Right ventricle myocardium superior (tissue), 1 donor: ENCODE measurements at places on chromosomes 5 and 9. TPM values are rescaled to one million over a fixed set of nuclear protein-coding genes. Genes with fewer than 3 reads are reported as not detected.

- no peak for DNase-seq
These were observed 79.7 kb downstream of the MED27 start for GRCh38 chr9:131999692-132000551.

GRCh38 chr5:1485579-1486118 lies 38.1 kb downstream of the LPCAT1 start:
- no peak for DNase-seq

The RANBP3L gene
- 0.38 TPM for total RNA-seq

GRCh38 chr9:37163299-37163698 lies 42.9 kb downstream of the ZCCHC7 start:
- DNase-seq: no peak

GRCh38 chr5:95392593-95393182 lies 1.5 kb downstream of the FAM81B start:
- DNase-seq: no peak

DNA sequence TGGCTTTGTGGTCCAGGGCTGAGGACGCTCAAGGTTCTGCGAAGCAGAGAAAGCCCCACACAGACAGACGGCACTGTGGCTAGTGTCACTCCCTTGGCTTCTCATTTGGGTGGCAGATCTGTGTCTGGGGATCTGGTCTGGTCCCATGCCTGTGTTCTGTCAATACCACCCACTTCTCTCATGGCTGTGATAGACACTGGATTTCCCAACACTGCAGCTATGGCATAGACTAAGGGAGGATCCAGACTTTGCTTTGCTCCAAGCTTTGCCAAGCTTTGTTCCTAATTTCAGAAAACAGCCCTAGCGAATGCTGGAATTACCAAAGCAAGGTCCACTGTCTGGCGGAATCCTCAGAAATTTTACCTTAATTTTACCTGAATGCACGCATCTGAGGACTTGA lies 62.1 kb downstream of the GADD45G start:
- DNase-seq: no peak

- DNase-seq: no peak
These were observed 9.2 kb upstream of the TLX3 start for GRCh38 chr5:171299851-171300250.

The CATSPER3 gene
- total RNA-seq: 0.32 TPM

DNA sequence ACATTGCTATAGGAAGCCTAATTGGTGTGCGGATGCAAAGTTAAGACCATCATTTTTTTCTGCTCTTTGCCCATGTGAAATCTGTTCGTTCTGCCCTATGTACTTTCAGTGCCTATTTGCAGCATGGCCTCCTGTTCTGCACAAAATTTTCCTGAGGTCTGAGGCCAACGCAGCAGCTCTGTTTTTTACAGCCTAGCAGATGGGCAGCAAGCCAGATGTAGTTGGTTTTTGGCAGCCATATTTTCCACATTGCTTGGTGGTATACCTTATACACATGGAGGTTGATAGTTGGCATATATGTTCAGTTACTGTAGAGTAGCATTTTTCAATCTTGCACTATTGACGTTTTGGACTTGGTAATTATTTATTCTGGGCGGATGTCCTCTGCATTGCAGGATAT lies 133.5 kb upstream of the MRPS30 start:
- DNase-seq: no peak

GRCh38 chr5:5315068-5315980 lies 107.2 kb upstream of the ICE1 start:
- no peak for DNase-seq
